G401 (cell line): ENCODE measurements at places on chromosomes 5 and 9.

GRCh38 chr5:42593591-42593990 is 163.0 kb upstream of the CCDC152 start:
- DNase-seq, result no peak

DNA sequence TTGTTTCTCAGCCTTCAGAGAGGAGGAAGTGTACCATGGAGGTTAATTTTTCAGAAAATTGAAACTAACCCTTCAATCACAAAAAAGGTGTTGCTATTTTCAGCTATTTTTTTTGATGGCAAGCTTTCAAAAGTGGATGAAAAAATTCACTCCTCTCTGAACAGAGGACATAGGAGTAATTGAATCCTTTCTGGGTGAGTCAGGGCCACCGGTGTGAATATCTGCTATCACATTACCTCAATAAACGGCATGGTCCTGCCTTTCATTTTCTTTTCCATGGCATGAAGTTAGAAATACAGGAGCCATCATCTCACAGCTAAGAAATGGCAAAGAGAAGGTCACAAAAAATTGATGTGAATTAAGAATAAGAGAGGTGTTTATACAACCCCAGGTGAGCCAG is 90.2 kb upstream of the CCDC112 start:
- no peak for DNase-seq

GRCh38 chr5:83721953-83722901 is 1.6 kb upstream of the HAPLN1 start:
- peak; percentile 77 for DNase-seq

GRCh38 chr5:103019804-103020203 is 100.1 kb downstream of the GIN1 start:
- DNase-seq, result no peak

DNA sequence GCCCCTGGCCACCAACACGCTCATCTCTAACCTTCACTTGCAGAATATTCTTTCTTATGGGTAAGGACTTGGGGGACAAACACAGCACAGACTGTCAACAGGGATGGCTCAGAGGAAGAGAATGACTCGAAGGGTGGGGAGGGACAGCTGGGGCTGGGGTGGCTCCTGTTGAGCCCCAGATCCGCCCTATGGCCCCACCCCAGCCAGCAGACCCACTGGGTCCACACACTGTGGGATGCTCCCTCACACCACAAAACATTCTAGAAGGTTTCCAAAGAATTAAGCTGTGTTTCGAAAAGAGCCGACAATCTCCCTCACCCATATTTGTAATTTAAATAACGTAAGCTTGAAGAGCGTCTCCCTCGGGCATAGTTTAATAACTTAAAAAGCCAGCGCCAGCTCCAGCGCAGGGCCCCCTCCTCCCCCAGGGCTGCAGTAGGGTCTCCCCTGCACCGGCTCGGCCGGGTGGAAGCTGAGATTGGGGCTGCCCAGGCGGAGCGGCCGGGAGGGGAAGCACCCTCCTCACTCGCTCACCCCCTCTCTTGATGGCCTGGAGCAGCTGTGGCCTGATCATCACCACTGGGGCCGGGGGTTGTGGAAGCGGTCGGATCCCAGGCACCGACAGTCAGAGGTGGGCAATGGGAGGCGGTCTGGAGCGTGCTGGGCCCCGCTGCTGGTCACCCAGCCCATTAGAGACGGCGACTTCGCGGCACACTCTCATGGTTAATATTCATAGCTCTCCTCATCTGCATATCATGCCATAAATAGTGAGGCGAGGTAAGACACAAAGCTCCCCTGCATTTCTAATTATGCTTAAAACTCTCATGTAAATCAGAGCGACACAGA is 37.6 kb downstream of the NACC2 start:
- no peak for DNase-seq

DNA sequence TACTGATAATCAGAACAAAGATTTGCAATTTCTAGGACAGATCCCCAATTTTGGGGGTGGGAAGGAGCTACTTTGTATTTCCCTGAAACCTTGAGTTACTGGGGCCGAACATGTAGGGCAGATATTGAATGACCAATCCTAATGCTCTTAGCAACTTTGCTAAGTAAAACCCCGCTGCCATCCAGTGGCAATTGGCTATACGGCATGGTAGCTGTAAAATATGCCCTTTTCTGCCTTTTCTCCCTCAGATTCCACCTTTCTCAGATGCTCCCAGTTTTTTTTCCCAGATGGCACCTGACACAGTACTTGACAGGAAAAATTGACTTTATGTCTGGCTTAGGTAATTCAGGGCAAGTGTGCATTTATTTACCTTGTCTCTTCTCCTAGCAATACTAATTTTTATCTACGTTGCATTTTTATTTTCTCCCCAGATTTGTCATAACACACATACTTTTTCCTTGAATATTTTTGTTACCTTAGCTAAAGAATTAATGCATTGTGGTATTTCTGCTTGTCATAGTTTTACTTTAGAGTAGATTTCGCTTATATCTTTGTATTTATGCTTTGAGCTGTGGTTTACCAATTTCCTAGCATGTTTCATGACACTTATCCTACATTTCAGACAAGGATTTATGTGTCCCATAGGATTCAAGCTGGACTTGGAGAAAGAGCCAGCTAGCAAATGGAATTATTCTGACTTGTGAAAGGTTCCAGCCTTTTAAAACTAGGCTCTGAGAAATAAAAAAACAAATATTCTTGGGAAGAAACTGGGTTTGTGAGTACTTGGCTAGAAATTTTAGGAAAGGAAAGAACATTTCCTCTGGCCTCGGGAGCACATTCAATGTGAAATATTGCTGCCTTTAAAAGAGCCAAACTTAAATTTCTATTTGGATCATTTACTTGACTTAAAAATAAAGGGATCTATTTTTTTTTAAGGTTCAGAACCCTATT is 37.4 kb downstream of the PIK3R1 start:
- peak; percentile 86 for DNase-seq

DNA sequence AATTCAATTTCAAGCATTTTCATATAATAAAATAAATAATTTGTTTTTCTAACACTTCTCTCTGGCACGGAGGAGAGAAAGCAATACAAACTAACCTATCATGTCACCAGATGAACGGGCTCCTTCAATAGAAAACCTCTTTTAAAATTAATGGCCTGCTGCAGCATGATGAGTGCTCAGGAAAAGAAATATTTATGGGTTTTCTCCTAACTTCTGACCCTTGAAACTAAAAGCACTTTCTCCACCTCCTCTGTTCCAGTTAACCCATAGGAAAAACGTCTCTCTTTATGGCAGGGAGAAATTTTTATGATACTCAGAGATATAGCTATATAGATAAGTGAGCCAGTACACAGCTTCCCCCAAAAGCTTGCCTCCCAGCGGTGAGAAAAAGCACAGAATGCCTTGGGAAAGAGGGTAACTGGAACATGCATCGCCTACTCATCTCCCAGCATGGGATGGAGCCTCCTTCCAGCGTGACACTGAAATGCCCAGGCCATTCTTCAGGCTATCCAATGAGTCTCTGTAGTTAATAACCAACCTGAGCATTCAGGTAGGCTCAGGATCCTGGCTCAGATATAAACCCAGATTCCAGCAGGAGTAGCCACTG is 963.0 kb upstream of the DMAC1 start:
- DNase-seq, result no peak

GRCh38 chr9:96854651-96855273 is 448 bp upstream of the ZNF782 start:
- DNase-seq, result no peak

DNA sequence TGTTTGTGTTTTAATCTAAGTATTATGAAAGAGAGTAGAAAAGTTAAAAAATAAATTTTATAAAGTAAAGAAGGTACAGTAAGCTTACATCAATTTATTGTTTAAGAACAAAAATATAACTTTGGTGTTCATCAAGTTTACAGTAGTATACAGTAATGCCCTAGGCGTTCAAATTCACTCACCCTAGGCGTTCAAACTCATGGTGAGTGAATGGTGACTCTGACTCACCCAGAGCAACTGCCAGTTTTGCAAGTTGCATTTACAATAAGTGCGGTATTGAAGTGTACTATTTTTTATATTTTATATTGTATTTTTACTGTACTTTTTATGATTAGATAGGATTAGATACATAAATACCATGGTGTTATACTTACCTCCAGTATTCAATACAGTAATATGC is 421.3 kb downstream of the CDH12 start:
- no peak for DNase-seq

GRCh38 chr5:104084896-104085295 is 522.3 kb upstream of the NUDT12 start:
- DNase-seq, result no peak

DNA sequence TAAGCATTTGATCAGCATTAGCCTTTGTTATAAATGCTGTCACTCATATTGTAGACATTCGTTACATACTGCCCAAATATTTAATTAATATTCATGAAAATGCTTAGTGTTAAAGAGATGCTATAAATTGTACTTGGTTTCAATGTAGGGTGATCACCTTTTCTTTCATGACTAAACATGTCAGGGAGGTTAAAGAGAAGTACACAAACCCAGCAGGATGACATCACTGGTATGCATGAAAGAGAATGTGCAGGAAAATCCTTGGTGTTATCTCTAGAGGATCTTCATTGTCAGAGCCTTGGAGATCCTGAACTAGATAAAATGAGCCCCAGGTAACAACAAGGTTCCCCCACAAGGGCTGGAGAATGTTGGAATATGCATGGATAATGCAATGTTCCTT is 33.0 kb upstream of the SV2C start:
- DNase-seq, result no peak

DNA sequence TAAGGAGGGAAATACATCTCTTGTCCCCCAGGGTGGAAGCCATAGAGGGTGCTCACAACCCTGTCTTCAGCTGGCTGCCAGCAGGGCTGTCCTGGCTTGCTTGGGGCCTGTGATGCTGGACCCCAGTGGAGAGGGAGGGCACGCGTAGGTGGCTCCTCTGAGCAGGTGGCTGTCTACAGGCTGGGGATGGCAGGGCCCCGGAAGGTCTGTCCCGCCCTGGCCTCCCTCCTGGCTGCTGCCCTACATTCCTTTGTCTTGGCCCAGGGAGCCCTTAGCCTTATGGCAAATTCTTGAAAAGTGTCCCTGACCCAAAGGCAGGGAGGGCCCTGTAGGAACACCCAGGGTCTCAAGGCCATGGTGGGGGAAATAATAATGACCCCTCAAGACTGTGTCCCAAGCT is 224.4 kb downstream of the HSPA4 start:
- DNase-seq, result no peak

GRCh38 chr5:151663617-151664293 is 23.0 kb downstream of the SPARC start:
- peak; percentile 94 for DNase-seq

- DNase-seq, result no peak
These were observed 130.4 kb upstream of the BASP1 start for GRCh38 chr5:17087035-17087434.

DNA sequence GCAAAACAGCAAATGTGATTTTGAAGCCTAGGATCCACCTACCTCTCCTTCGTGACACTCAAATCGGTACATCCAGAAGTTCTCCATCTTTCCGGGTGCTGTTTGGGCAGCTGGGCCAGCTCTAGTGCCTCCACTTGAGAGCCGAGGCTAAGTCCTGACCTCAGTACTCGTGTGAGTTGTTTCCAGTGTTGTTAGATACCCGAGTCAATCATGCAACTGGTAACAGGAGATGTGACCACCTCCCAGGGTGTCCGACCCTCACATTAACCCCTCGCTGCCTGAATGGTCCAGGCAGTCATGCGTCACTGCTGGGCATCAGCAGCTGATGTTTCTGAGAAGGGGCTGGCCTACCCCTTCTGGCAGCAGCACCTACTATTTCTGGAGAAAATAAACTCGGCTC is 170.3 kb downstream of the ENTREP1 start:
- no peak for DNase-seq

DNA sequence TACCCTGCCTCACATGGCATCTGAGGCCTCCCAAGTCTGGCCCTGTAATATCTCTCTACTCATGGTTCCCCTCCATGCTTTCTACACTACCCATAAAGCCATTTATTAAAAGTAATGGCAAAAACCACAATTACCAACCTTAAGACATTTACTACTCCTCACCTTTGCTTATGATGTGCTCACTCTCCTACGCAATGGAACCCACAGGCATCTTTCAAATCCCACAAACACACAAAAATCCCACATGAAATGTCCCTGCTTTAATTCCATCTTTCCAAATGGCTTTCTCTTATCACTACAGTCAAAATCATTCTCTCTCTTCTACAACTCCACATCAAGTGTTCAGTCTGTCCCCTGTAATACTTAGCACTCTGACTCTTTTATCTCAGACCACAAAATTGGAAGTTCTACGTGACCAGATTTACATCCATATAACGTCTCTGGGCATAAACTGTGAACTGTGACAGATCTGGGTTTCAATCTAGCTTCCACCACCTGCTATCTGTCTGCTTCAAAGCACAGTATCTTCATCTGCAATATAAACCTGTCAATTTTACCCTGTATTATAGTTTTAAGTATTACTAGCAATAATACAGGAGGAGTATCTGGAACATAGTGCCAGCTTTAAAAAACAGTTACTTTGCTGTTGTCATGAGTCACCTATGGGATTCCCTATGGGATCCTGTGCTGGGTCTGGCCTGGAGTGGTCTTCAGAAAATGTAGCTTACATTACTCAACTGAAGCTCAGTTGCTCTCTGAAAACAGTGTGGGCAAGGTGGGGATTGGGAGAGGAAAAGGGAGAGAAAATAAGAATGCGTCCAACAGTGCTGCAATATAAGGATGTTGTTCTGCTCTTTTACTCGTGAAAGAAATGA is 137.1 kb upstream of the TRIM32 start:
- no peak for DNase-seq

- DNase-seq, result no peak
These were observed 3.5 kb upstream of the LRRC14B start for GRCh38 chr5:187617-188451.

DNA sequence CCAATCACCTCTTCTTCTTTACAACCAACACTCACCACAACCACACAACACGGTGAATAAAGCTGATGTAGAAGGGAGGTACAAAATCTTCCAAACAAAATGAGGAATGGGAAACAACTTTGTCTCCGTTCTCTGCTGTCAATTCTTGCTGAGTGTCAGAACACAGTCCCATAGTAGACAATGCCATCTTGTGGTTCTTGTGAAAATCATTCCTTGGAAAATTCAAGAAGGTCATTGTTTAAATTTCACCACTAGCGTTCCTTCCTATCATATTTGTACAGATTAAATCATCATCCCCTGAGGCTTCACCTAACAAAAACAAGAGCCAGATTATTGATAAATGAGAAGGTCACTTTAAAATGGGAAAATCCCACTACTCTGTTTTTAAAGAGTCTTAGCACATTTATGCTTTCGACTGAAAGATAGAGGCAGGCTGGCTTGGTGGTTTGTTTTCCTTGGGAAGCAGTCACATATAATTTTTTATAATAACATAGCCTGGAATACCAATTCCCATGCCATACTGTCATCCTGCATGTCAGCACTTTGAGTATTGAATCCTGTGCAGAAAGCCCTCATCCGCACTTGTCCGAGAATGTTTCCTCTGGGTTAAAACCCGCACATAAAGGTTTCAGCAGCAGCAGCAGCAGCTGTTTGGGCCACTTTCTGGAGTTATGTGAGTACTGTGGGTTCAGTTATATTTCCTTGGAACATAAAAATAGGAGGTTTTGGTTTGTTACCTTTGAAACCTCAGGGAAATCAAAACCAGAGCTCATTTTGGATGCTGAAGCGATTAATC is 395.0 kb upstream of the SMARCA2 start:
- DNase-seq, result peak; percentile 7

GRCh38 chr5:41871852-41872251 is 1.6 kb upstream of the OXCT1 start:
- DNase-seq, result no peak

GRCh38 chr5:127647361-127647958 is 1.4 kb upstream of the CTXN3 start:
- DNase-seq, result no peak

- no peak for DNase-seq
These were observed 22.5 kb downstream of the C5orf22 start for GRCh38 chr5:31554552-31554951.
